ENCODE measurements at places on chromosomes 7 and 10.

- DNase-seq, result peak; percentile 77
Observed at GRCh38 chr7:17289074-17289645, 9.3 kb upstream of the AHR start.

- DNase-seq, result no peak
Observed at GRCh38 chr7:23712368-23713284, 2.6 kb downstream of the STK31 start.

DNA sequence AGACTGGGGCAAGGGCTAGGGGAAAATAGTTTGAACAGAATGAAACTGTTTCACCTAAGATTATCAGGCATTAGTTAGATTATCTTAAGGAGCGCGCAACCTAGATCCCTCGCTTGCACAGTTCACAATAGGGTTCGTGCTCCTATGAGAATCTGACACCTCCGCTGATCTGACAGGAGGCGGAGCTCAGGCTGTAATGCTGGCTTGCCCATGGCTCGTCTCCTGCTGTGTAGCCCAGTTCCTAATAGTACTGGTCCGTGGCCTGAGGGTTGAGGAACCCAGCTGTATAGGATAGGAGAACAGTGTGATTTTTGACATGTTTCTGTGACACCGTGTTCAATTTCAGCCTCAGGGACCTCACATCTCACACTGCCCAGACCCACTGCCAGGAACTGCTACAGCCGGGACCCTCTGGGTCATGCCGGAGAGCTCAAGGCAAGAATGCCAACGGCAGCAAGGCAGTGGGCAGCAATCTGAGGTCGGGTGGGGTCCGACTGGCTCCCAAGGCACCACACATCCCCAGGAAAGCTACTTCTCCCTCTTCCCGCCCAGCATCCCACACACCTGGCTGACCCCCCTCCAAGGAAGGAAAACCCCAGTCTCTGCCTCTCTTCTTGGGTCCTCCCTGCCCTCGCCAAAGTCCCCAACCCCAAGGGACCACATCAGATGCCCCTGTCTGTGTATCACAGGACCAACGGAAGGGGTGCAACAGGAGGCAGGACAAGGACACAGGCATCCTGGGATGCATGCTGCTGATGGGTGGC is 31.7 kb downstream of the CAMK2B start:
- peak; percentile 3 for DNase-seq

DNA sequence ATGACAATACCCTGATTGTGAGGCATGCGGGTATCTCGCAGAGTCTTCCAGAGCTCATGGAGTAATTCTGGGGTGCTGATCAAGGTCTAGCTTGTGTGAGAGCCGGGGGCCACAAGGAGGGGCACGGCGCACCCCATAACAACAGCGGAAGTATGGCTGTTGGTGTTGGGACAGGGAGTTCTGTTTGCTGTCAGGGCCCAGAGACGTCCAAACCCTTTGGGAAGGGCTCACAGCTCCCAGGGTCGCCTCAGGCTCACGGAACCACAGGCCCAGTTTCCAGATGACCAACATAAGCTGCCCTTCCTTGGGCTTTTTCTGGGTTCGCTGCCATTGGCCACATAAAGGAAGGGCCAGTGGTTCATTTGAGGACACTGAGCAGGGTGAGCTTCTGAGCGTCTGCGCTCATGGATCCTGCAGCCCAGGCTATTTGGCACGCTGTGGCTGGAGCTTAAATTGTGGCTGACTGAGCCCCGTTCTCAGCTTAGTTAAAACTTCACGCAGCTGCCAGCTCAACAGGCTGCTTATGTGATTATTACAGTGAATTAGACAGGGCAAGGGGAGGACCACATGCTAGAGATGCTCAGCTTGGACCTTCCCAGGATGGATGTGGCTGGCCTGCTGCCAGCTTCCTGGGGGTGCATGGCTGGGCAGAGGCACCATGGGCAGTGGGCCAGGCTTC is 92.3 kb downstream of the DNAJB6 start:
- no peak for DNase-seq

- DNase-seq, result no peak
Observed at GRCh38 chr7:127888825-127889224, 142.4 kb downstream of the LRRC4 start.

DNA sequence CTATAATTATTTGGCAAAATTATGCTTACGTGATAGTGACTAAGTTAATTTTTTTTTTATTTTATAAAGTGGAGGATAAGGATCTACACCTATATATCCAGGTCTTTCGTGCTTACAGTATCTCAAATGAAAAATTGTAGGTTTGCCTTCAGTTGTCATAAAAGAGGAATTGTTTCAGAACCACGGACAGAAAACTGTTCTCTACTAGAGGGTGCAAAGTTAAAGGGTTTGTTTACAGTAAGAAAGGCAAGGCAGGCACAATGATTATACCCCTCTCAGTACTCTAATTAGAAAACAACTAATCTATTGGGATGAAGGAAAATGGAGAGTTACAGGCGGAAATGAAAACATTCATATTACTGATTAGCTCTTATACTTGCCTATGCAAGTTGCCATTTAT is 1.5 kb downstream of the PCLO start:
- DNase-seq, result no peak

DNA sequence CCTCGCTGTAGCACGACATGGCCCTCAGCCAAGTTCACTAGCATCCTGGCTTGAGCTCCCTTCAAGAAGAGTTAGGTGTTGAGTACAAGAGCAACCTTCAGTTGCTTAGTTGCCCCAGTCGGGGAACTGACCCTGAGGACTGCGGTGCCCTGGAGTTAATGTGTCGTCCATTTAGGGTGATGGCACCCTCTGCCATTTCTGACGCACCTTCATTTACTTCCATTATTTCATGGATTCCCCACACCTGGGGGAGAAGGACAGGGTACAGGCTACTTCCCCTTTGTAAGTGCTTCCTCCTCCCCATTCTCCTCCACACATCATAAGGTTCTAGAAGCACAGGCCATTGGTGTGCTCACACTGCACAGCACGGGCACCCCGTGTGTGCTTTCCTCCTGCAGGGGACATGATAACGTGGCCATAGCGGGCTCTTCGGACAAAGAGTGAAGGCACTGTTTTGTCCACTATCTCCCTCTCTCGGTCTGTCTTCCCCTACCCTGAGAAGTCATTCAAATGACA is 1.8 kb downstream of the ALOX5 start:
- no peak for DNase-seq

DNA sequence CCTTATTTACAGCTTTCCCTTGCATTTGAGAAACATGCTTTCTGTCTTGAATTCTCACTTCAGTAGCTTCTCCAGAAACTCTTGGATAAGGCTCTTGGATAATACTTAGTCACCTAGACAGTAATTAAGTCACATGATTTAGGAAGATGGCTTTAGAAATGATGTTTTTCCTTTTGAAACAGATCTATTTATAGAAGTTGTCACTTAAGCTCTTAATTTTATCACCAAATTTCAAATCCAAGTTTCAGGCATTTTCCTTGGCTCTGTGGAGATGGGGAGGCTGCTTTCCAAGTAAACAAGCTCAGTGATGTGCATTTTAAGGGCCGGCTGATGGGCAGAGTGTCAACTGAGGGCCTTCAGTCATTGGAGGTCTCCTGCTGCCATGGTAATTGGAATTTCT is 130.3 kb downstream of the SRI start:
- DNase-seq, result no peak

- peak; percentile 68 for DNase-seq
Observed at GRCh38 chr10:101693978-101694673, 844 bp downstream of the FBXW4 start.

DNA sequence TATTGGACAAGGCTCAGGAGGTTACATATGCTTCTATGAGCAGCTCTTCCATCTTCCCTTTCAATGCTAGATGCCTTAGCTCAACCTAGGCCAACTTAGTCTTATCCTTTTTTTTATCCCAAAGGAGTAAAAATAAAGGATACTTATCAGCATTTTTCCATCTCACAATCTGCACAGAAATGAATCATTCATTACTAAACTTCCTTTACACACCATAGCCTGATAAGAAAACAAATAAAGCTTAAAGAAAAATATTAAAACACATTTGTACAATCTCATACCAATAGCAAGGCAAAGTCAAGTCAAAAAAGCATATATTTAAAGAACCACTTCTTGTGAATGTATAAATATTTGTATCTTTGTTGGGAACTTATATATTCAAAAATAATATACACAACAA is 407.4 kb downstream of the GRM8 start:
- no peak for DNase-seq

DNA sequence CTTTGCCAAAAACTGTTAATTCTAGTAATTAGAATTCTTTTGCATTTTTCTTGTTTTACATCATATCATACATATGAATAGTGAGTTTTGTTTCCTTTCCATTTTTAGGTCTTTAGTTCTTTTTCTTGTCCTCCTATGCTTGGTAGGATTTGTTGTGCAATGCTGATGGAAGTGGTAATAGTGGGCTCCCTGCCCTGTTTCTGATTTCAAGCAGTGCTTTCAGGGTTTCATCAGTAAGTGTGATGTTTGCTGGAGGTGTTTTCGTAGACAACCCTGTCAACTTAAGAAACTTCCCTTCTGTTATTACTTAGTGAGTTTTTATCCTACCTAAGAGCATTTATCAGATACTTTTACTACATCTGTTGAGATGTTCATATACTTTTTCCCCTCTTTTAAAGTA is 50.5 kb downstream of the CSGALNACT2 start:
- no peak for DNase-seq

GRCh38 chr10:131872011-131872826 is 28.6 kb upstream of the PPP2R2D start:
- DNase-seq, result no peak

- no peak for DNase-seq
Observed at GRCh38 chr7:149558149-149558861, 60.7 kb upstream of the ZNF746 start.
